ENCODE measurements at places on chromosomes 5 and 9. TPM values are rescaled to one million over a fixed set of nuclear protein-coding genes. Genes with fewer than 3 reads are reported as not detected.

Gene DAB2
- 4.2 TPM for total RNA-seq

Gene PRLR
- not detected for total RNA-seq

Gene FCN1
- not detected for total RNA-seq

Gene PTGER4
- total RNA-seq: 343 TPM

Gene ASTN2
- total RNA-seq: 5.0 TPM

Gene CSNK1A1
- total RNA-seq: 234 TPM

Gene HTR4
- total RNA-seq: not detected

Gene LECT2
- not detected for total RNA-seq

Gene CMYA5
- 0.10 TPM for total RNA-seq

Gene MVB12B
- 5.1 TPM for total RNA-seq

GRCh38 chr5:59724482-59725391 is 168.8 kb downstream of the PDE4D start:
- H3K36me3 ChIP-seq: no peaks in the 10 kb centered on the region

DNA sequence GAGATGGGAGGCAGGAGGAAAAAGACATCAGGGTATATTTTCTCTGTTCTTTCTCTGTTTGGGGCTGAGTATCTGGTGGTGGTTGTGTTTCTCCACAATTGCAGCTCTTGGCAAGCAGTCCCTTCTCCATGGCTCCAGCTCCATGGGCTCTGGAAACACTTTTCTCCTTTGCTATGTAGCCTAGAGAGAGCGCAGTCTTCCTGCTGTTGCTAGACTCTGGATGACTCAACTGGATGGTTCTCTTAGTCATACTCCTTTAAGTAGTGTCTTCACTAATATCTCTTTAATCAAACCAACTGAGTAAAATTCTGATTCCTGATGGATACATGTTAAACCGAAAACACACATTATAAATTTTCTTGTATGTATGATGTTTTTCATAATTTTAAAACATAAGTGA is 3.3 kb upstream of the PLGRKT start:
- H3K36me3 ChIP-seq: no peaks in the 10 kb centered on the region

- H3K4me1 ChIP-seq: peaks cover 63% of the 10 kb centered on the region
- peak overlapping the region; percentile 84 for H3K4me3 ChIP-seq
- peak; percentile 81 for DNase-seq
- peaks cover 25% of the 10 kb centered on the region for H3K36me3 ChIP-seq
Observed at GRCh38 chr5:172772112-172772906, 1.3 kb upstream of the DUSP1 start.

DNA sequence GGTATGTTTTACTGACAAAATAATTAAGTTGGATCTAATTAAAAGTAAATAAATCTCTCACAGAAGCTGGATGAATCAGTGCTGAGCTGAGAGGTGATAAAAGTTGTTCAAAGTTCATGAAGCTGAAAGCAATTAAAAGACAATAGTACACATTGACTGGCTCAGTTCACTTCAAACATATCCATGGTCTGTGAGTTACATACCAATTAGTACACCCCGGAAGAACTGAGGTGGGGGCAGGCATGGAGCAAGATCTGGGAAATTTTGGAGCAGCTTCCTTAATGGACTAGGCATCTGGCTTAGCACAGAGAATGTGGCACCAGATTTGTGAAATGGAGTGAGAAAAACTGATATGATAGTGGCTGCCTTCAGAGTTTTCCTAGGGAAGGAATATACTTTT is 152.7 kb downstream of the ATP10B start:
- no peaks in the 10 kb centered on the region for H3K36me3 ChIP-seq
- no peaks in the 10 kb centered on the region for H3K27me3 ChIP-seq
- DNase-seq: no peak
- no peaks in the 10 kb centered on the region for H3K4me1 ChIP-seq

DNA sequence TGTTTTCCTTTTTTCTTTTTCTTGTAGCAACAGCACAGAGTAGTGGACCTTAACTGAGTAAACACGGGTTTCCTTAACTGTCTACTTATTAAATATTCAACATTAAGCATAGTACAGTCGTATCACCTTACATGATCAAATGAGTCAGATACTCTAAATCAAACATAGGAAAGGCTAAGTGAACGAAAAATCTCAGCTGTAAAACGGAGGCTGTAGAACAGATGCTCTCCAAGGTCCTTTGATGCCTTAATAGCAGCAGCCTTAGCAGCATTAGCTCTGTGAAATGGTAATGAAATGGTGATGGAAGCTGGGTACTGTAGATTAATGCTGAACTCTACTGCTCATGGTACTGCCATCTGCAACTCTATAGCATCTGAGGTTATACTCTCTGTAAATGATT is 1433.3 kb upstream of the C9orf72 start:
- no peaks in the 10 kb centered on the region for H3K4me1 ChIP-seq
- no peak overlapping the region for H3K27ac ChIP-seq
- no peaks in the 10 kb centered on the region for H3K27me3 ChIP-seq
- DNase-seq: no peak
- no peak overlapping the region for H3K4me3 ChIP-seq
- H3K36me3 ChIP-seq: no peaks in the 10 kb centered on the region

DNA sequence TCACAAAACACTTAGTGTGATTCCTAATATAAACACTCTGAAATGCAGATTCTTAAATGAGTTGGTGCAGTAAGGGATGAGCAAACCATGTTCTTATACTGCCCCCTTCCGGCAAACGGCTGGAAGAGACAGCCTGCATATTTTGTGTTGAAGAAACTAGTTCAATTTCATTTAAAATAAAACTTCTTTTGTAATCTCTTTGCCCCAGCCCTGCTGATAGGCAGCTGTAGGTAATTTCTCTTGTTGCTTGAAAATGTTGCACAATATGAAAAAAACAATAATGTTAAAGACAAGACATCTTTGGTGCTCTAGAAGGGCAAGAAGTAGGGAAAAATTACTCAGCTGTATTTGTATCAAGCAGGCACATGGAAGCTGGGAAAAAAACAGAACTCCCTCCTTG is 89.7 kb upstream of the CCNG1 start:
- peak; percentile 69 for DNase-seq
- H3K4me1 ChIP-seq: no peaks in the 10 kb centered on the region
- no peak overlapping the region for H3K27ac ChIP-seq

- no peak overlapping the region for H3K27ac ChIP-seq
- H3K36me3 ChIP-seq: no peaks in the 10 kb centered on the region
- H3K27me3 ChIP-seq: no peaks in the 10 kb centered on the region
- no peak overlapping the region for H3K4me3 ChIP-seq
Observed at GRCh38 chr5:179220716-179221115, 124.5 kb downstream of the ADAMTS2 start.

DNA sequence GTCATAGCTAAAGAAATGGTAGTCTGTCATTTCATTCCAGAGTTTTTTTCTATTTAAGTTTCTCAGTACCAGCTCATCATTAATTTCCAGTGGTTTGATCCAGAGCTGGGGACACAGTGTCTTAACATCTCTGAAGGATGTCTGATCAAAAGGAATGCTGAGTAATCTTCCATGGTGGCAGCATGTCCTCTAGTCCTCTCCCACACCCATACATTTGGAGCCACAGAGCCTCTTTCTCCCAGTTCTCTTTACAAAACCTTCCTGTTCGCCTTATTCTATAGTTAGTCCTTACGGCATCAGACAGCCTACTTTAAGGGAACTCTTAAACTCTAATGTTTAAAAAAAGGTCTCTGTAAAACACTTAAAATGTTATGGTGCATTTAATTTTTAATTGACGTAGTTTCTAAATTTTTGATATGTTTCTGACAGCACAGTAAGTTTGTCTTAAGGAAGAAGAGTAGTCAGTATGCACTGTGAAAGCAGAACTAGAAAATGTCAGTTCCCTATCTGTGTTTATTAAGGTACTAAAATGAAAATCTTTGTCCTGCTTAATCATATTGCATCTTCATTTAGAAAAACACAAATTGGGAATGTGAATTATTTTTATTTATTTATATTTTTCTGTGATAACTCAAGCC is 96.8 kb downstream of the INIP start:
- no peak overlapping the region for H3K4me3 ChIP-seq
- DNase-seq: no peak
- H3K4me1 ChIP-seq: no peaks in the 10 kb centered on the region
- no peaks in the 10 kb centered on the region for H3K36me3 ChIP-seq
- no peak overlapping the region for H3K27ac ChIP-seq
- no peaks in the 10 kb centered on the region for H3K27me3 ChIP-seq

DNA sequence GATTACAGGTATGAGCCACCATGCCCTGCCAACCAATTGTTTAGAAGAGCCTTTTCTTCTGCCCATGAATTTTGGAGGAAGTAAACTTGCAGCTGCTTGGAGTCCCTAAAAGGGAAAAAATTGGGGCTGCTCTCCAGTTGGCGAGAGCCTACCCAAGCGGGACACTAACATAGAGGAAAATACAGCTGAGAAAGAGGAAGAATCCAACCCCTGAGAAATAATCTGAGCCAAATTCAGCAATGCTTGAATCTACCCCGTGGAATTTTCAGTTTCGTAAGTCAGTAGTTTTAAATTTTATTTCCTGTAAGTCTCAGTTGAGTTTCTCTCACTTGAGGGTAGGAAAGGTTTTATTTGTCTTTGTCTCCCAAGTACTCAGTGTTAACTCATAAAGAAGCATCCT is 30.4 kb upstream of the UBTD2 start:
- no peak for DNase-seq
- H3K27me3 ChIP-seq: no peaks in the 10 kb centered on the region
- H3K36me3 ChIP-seq: no peaks in the 10 kb centered on the region

DNA sequence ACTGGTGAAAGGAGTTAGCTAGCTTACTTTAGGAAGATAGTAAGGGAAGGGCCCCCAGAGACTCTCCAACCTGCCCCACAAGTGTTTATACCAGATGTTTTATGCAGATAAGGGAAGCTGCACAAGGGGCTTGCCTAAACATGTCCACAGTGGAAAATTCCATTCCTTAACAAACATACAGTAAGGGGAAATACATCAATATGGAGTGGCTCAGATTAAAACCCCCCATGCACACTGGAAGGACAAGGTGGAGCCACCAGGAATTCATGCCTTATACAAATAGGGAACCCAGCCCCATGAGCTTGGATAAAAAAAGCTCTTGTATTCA is 106.3 kb upstream of the GPBP1 start:
- no peak overlapping the region for H3K27ac ChIP-seq
- no peaks in the 10 kb centered on the region for H3K4me1 ChIP-seq
- no peaks in the 10 kb centered on the region for H3K36me3 ChIP-seq
- H3K27me3 ChIP-seq: peaks cover 6% of the 10 kb centered on the region
- H3K4me3 ChIP-seq: no peak overlapping the region

GRCh38 chr5:73950912-73951430 is 325.0 kb downstream of the ARHGEF28 start:
- H3K36me3 ChIP-seq: no peaks in the 10 kb centered on the region

GRCh38 chr5:173020154-173020581 is 36.0 kb upstream of the CREBRF start:
- H3K27me3 ChIP-seq: no peaks in the 10 kb centered on the region
- H3K4me3 ChIP-seq: no peak overlapping the region
- DNase-seq: no peak
- peaks cover 3% of the 10 kb centered on the region for H3K4me1 ChIP-seq
- no peak overlapping the region for H3K27ac ChIP-seq

- H3K36me3 ChIP-seq: no peaks in the 10 kb centered on the region
- DNase-seq: no peak
- H3K4me1 ChIP-seq: no peaks in the 10 kb centered on the region
- no peak overlapping the region for H3K27ac ChIP-seq
- H3K4me3 ChIP-seq: no peak overlapping the region
- peaks cover 3% of the 10 kb centered on the region for H3K27me3 ChIP-seq
Observed at GRCh38 chr9:100637787-100638186, 59.9 kb downstream of the CAVIN4 start.

- H3K27ac ChIP-seq: no peak overlapping the region
- peaks cover 10% of the 10 kb centered on the region for H3K36me3 ChIP-seq
- no peak for DNase-seq
- H3K27me3 ChIP-seq: no peaks in the 10 kb centered on the region
- no peak overlapping the region for H3K4me3 ChIP-seq
Observed at GRCh38 chr5:177171961-177172360, 38.4 kb downstream of the NSD1 start.

- H3K36me3 ChIP-seq: no peaks in the 10 kb centered on the region
- H3K4me3 ChIP-seq: no peak overlapping the region
- DNase-seq: no peak
- no peaks in the 10 kb centered on the region for H3K4me1 ChIP-seq
Observed at GRCh38 chr9:101018467-101018866, 10.1 kb upstream of the PLPPR1 start.

DNA sequence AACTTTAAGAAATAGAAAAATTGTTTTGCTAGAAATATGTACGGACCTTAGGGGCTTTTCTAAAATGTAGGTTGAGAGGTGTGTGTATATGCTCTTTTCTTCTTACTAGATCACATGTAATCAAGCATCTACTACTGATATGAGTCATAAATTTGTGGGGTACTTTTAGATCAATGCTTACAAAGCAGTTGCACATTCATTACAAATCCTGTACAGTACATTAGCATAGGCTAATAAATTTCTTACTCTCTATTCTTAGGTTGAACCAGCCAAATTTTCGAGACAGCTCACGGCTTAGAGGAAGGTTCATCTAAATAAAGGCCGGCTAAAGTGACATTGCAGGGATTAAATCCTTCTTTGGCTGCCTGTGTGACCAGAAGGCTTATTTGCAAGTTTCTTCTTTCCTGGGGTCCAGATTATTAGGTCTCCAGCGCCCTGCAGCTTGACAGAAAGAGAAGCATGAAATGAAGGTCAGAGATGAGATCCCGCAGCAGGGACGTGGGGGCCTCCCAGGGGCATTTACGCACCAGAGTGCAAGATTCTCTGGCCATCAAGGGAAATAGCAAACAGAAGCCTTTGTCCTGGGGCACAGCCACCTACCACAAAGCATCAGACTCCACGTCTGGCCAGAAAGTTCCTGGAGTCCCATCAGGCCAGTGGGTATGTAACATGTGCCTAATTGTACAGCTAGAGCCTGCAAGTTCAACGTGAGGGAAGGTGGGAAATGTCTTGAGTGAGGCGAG is 53.0 kb downstream of the NIM1K start:
- no peaks in the 10 kb centered on the region for H3K27me3 ChIP-seq
- H3K4me1 ChIP-seq: peaks cover 17% of the 10 kb centered on the region
- peak; percentile 25 for DNase-seq
- peak overlapping the region; percentile 44 for H3K27ac ChIP-seq
- no peaks in the 10 kb centered on the region for H3K36me3 ChIP-seq

GRCh38 chr5:87195104-87195591 is 72.5 kb upstream of the RASA1 start:
- H3K4me3 ChIP-seq: no peak overlapping the region
- no peak for DNase-seq
- no peaks in the 10 kb centered on the region for H3K27me3 ChIP-seq
- peaks cover 11% of the 10 kb centered on the region for H3K4me1 ChIP-seq
- H3K36me3 ChIP-seq: no peaks in the 10 kb centered on the region

DNA sequence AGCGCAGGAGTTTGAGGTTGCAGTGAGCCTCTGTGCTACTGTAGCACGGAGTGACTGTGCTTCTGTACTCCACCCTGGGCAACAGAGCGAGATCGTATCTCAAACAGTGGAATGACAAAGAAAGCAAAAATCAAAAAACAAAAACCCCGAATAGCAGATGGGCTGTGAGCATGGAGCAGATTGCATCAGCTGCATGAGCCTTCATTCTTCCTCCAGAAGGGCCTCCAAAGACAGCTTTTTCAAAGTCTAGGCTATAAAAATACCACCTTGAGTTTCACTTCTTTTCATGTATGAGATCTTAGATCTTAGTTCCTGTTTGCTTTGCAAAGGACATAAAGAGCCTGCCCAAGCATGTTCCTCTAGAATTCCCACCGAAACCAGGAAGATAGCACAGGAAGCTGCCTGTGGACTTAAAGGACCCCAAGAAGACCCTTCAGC is 15.0 kb upstream of the HSPB3 start:
- H3K4me1 ChIP-seq: no peaks in the 10 kb centered on the region
- H3K4me3 ChIP-seq: no peak overlapping the region
- H3K36me3 ChIP-seq: no peaks in the 10 kb centered on the region
- H3K27ac ChIP-seq: no peak overlapping the region
- DNase-seq: no peak

- H3K27me3 ChIP-seq: peaks cover 2% of the 10 kb centered on the region
- no peak overlapping the region for H3K27ac ChIP-seq
- no peak overlapping the region for H3K4me3 ChIP-seq
- H3K36me3 ChIP-seq: no peaks in the 10 kb centered on the region
Observed at GRCh38 chr5:79464695-79465332, 49.1 kb downstream of the HOMER1 start.

All from CD4-positive, CD25-positive, alpha-beta regulatory T cell (primary cell).